Activated CD4-positive, alpha-beta memory T cell treated with anti-CD3 and anti-CD28 coated beads, Interleukin-2, amount 10 ng/mL, durations not matched to agents 7 days and 5 days (primary cell): ENCODE measurements at places on chromosomes 7 and 10.

DNA sequence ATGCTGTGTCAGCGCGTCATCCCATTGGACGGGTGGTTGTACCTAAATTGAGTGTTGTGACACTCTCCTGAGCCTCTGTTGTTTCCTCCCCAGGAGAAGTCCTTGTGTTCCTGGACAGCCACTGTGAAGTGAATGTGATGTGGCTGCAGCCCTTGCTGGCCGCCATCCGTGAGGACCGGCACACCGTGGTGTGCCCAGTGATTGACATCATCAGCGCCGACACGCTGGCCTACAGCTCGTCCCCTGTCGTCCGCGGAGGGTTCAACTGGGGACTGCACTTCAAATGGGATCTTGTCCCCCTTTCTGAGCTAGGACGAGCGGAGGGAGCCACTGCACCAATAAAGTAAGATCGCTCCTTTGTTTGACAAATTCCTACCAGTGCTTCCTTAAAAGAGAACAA lies 82.5 kb downstream of the GALNT11 start:
- no peaks in the 10 kb centered on the region for H3K27me3 ChIP-seq
- peaks cover 17% of the 10 kb centered on the region for H3K36me3 ChIP-seq
- no peaks in the 10 kb centered on the region for H3K4me1 ChIP-seq

DNA sequence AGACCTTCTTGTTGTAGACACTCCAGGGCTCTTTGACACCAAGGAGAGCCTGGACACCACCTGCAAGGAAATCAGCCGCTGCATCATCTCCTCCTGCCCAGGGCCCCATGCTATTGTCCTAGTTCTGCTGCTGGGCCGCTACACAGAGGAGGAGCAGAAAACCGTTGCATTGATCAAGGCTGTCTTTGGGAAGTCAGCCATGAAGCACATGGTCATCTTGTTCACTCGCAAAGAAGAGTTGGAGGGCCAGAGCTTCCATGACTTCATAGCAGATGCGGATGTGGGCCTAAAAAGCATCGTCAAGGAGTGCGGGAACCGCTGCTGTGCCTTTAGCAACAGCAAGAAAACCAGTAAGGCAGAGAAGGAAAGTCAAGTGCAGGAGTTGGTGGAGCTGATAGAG lies 5.5 kb downstream of the GIMAP7 start:
- H3K36me3 ChIP-seq = peaks cover 90% of the 10 kb centered on the region
- H3K4me3 ChIP-seq = peak overlapping the region; percentile 100
- peak; percentile 49 for DNase-seq
- H3K4me1 ChIP-seq = peaks cover 38% of the 10 kb centered on the region
- H3K27ac ChIP-seq = peak overlapping the region; percentile 82
- no peaks in the 10 kb centered on the region for H3K27me3 ChIP-seq

DNA sequence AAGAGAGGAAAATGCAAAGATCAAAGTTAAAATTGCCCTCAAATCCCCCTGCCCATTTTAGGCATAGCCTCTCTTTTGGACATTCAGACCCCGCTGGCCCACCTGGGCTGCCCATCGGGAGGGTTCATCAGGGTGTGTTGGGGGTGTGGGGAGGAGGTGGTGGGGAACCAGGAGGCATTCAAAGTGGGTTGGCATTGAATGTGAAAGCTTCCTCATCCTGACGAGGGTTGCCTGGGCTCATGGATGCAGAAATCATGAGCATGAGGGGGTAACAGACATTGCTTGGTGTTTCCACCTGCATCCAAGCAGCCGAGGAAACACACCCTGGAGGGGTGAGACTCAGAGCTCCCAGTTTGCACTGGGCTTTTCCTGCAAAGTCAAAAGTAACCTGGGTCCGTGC lies 20.6 kb downstream of the BTBD16 start:
- H3K36me3 ChIP-seq = no peaks in the 10 kb centered on the region
- peaks cover 35% of the 10 kb centered on the region for H3K4me1 ChIP-seq
- no peak overlapping the region for H3K27ac ChIP-seq
- peaks cover 13% of the 10 kb centered on the region for H3K27me3 ChIP-seq
- DNase-seq = no peak

DNA sequence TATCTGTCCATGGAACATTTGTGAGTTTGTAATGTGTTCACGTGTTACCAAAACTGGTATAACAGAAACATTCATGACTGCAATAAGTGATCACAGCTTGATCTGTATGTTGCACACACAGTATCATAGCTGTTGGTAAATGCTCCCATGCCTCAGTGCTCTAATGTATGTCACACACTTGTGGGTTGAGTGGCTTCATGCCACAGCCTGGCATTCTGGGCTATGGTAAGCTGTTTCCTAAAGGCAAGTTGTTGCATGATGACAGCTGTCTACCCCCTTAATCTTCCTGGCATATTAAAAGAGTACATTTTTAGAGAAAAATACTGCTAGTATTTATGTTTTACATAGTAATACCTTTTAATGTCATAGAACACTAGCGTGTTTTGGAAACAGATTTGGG lies 35.2 kb downstream of the PRPF18 start:
- H3K27ac ChIP-seq = no peak overlapping the region
- H3K4me1 ChIP-seq = no peaks in the 10 kb centered on the region
- peaks cover 6% of the 10 kb centered on the region for H3K36me3 ChIP-seq

DNA sequence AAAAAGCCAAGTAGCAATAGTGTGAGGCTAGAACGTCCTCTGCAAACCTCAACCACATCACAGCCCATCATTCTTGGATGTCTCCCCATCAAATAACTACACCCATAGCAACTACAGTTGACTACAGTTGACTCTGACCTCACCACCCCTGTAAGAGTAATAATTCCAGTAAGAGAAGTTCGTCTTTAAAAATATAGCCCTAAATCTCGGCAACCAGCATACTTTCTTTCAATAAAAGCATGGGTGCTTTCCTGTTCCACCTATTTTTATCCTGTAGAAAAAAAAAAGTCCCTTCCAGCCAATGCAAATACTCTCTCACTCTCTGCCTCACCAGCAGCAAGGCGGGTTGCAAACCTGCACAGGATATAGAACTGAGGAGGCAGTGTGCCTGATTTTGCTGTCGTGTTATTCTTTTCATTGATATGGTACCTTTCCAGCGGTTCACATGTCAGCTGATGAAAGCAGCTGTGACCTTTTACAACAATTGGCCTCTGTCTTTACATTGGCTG lies 187.5 kb upstream of the NFE2L3 start:
- H3K36me3 ChIP-seq = no peaks in the 10 kb centered on the region
- H3K4me3 ChIP-seq = no peak overlapping the region
- peaks cover 46% of the 10 kb centered on the region for H3K27me3 ChIP-seq
- DNase-seq = no peak

DNA sequence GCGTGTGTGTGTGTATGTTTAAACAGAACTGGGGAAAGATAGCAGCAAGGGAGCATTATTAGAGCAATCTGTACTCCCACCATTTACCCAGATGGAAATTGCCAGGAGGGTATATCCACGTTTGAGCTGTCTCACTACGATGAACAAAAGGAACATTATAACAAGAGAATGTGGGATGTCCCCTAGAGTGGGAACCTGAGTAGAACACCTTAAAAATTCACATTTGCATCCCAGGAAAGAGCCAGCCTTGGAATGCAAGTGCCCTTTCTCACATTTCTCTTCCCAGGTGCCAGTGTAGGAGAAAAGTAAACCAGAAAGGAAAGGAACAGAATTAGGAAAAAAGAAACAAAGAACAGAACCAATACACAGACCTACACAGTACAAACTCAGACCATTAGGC lies 95.3 kb upstream of the PTPRZ1 start:
- no peak for DNase-seq
- H3K4me3 ChIP-seq = no peak overlapping the region
- no peaks in the 10 kb centered on the region for H3K36me3 ChIP-seq
- H3K27me3 ChIP-seq = no peaks in the 10 kb centered on the region
